ENCODE measurements at places on chromosomes 1 and 21. TPM values are rescaled to one million over a fixed set of nuclear protein-coding genes. Genes with fewer than 3 reads are reported as not detected.

C1orf210 gene
- total RNA-seq = not detected

- no peak for DNase-seq
These were observed 18.8 kb upstream of the RGS16 start for GRCh38 chr1:182622901-182623528.

NKAIN1 gene
- total RNA-seq = 0.14 TPM

DNA sequence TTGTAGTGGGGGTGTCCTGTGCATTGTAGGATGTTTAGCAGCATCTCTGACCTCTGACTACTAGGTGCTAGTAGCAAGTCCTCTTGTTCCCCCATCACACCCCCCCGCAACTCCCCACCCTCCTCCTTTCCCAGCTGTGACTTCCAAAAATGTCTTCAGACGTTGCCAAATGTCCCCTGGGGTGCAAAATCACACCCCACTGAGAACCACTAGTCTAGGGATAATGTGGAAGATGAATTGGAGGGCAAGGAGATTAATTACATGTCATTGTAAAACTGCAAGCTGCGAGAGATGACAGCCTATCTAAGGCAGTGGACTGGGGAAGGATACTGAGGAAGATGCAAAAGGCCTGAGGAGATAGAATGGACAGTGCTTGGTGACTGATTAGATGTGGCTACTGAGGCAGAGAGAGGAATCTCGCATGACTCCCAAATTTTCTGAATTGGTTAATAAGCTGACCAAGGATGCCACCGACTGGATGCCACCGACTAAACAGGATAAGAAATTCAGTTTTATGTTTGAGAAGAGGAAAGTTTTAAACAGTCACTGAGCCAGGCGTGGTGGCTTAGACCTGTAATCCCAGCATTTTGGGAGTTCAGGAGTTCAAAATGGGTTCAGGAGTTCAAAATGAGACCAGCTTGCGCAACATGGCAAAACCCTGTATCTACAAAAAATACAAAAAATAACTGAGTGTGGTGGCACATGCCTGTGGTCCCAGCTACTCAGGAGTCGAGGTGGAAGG is 3.1 kb upstream of the JAK1 start:
- no peak for DNase-seq

RIPPLY3 gene
- not detected for total RNA-seq

SELL gene
- 1.1 TPM for total RNA-seq

ANXA9 gene
- total RNA-seq = not detected

TMCO1 gene
- total RNA-seq = 47.3 TPM

- DNase-seq = no peak
These were observed 273.7 kb downstream of the SRGAP2C start for GRCh38 chr1:121458291-121459048.

GRCh38 chr1:1286313-1287261 is 6.4 kb downstream of the SCNN1D start:
- peak; percentile 37 for DNase-seq

REN gene
- total RNA-seq = not detected

Data from Right ventricle myocardium inferior (tissue), 1 donor.